CD4-positive, alpha-beta T cell treated with Interleukin-17A for 4 hours (primary cell): ENCODE measurements at places on chromosomes 7 and 10.

DNA sequence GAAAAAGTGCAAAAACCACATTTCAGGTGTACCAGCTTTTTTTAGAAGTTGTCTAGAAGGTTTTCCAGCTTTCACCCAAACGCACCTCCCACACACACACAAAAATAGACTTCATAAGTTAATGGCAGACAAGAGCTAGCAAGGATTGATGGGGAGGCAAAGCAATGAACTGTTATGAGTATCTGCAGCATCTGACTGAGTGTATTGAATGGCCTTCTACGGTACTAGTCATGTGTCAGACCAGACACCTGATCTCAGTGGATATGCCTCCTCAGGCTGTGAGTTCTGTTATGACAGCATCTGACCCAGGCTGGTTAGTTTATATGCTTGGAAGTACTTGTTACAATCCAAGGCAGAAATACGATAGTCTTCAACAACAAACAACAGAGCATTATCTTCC lies 406.1 kb upstream of the AUTS2 start:
- no peak for DNase-seq

DNA sequence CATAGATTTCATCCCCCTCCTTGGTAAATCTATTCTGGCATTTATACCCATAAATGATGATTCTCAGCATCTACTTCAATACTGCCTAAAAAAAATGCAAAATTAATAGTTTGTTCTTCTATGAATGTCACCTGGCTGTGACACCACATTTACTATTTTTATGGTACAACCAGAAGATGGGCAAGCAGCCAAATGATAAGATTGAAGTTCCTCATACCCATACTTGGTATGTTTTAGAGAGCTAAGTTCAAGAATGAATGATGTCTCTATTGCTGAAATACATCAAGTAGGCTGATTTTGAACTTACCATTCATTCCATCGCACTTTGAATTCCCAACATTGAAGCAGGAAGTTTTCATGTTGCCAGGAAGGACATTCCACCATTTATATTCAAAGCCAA lies 134.2 kb downstream of the ELAPOR2 start:
- no peak for DNase-seq

- no peak for DNase-seq
Measured at GRCh38 chr10:98472196-98472595, 25.5 kb upstream of the HPS1 start.

- no peak for DNase-seq
Measured at GRCh38 chr10:93386631-93387369, 95.3 kb downstream of the MYOF start.

- no peak for DNase-seq
Measured at GRCh38 chr10:43160046-43160920, 22.0 kb downstream of the CSGALNACT2 start.

DNA sequence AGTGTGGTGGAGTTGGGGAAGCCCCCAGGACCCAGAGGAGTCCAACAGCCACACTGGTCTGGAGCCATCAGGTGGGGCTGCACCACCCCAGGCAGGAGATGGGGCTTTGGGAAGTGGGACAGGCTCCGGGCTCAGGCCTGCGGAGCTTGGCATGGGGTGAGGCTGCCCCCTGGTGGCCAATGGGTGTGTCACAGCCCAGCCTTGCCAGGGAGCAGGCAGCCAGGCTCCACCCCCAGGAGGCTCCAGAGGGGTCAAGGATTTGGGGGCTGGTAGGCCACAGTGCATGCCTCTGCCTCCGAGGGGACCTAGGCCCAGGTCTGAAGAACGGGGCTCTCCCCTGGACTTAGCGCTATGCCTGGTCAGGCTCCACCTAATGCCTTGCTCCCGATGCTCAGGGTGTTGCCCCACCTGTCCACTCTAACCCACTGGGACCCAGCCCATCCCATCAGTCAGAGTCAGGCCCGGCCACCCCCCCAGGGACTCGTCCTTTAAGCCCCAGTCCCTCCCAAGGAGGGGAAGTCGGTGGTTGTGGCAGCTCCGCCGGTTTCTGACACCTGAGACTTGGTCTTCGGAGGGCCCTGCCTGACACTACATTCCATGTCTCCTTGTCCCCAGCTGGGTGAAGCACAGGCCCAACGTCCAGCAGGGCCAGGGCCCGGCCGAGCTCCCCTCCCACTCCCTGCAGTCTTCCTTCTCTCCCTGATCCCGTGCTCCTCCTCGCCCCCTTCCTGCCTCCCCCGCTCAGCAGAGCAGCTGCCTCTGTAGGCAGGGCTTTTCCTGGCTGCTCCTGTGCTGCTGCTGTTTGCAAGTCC lies 11.3 kb upstream of the SAMD8 start:
- DNase-seq = peak; percentile 88

- DNase-seq = no peak
Measured at GRCh38 chr10:28249512-28249911, 53.4 kb downstream of the MPP7 start.

DNA sequence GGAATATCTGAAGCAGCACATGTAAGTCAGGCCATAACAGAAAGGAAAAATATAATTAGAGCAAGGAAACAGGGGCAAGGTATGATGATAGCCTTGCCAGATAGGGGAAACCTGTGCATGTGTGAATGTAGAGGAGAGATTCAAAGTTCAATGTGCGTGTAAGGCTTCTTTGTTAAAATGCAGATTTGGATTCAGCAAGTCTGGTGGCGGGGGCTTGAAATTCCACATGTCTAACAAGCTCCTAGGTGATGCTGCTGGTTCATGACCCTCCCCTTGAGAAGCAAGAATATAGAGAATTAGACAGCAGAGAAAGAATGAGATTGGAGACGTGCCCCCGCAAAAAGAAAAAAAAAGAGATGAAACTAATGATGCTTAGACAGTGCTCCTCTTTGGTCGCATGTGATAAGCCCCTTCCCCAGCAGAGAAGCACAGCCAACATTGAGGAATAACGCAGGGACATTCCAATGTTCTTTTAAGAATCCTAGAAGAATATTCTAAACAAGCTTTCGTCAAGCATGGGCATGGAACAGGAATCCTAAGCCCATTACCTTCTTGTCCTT lies 21.1 kb upstream of the MACC1 start:
- DNase-seq = no peak
